ENCODE measurements at places on chromosomes 4 and X.

DNA sequence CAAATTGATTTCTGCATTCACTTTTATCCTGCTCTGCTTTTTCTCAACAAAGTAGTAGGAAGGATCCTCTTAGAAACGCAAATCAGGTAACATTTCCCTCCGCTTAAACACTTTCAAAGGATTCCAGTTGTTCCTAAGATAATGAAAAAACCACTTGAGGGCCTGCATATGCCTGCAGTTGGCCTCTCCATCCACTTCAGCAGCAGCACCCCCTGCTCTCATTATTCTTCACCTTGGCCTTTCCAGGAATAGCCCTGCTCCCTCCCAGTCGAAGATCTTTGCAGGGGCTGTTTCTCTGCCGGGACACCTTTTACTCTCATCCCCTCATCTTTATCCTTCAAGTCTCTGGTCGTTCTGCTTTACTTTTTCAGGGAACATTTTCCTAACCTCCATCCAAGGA lies 314.0 kb downstream of the INPP4B start:
- no peak for DNase-seq

DNA sequence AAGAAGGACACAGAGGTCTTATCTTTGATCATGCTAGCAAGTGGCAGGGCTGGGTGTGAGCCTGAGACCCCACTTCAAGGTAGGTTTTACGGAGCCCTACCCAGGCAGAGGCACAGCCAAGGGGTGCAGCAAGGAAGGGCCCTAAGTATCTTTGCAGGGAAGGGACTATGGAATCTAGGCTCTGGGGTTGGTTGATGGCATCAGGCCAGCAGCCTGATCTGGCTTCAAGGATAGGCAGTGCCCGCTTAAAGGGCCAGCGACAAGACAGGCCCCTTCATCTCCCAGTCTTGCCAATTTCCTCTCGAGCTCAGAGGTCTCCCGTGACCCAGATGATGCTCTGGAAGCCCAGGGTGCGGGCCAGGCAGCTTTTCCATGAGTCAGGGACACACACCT lies 5.8 kb downstream of the ABLIM2 start:
- no peak for DNase-seq

DNA sequence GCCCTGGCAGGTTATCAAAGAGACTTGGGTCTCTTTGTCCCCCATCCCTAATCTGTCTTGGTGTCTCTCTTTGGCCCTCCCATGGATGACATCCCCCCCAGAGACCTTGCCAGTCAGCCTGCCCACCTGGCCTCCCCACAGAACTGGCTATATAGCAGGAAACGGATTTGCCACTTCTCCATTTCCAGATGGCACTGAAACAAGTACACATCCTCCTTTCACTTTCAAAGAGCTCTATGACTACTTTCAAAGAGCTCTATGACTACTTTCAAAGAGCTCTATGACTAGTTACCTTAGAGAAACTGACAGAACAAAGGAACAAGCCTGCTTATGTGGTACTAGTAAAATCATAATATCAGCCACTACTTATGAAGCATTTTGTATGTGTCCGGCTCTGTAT lies 175.3 kb downstream of the MAML3 start:
- DNase-seq: peak; percentile 81

GRCh38 chr4:52926196-52926974 lies 64.3 kb downstream of the RASL11B start:
- no peak for DNase-seq

- no peak for DNase-seq
These were observed 64.3 kb downstream of the TASL start for GRCh38 chrX:30513284-30513683.

DNA sequence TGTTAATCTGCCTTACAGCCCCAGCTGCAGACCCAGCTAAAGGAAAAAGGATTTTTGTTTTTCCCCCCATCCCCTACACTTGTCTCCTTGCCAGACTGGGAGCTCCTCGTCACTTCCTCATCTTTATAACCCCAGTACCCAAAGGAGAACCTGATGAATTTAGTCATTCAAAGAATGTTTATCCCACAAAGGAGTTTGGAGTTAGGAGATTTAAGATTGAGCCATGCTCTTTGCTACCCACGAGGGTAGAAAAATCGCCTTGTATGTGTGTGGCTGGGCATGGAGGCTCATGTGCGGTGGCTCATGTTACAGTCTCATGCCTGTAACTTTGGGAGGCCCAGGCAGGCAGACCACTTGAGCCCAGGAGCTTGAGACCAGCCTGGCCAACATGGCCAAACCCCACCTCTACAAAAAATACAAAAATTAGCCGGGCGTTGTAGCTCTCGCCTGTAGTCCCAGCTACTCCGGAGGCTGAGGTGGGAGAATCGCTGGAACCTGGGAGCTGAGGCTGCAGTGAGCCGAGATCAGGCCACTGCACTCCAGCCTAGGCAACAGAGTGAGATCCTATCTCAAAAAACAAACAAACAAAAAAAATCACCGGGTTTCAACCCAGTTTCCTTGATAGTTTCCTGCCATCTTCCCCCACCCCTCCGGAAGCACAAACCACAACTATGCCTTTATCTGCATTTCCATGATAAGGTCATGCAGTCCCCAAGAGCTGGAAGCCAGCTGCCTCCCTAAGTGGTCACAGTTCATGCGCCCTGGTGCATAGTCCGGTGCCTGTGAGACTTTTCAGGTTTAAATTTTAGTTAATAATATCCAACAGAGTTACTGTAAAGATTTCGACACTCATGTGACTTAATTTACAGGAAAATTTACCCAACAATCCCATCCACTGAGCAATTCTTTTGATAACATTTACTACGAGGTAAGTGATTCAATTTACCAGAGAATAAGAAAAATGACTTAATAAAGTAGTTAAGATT lies 1.5 kb downstream of the CFAP97 start:
- DNase-seq: no peak

GRCh38 chr4:147794787-147795413 lies 63.0 kb downstream of the ARHGAP10 start:
- no peak for DNase-seq

- DNase-seq: no peak
These were observed at the start of gene GABRE for GRCh38 chrX:151974336-151975227. TSS of gene GABRE (minus strand) at chrX:151974676. CDS start at chrX:151974625, 51 bp downstream.

DNA sequence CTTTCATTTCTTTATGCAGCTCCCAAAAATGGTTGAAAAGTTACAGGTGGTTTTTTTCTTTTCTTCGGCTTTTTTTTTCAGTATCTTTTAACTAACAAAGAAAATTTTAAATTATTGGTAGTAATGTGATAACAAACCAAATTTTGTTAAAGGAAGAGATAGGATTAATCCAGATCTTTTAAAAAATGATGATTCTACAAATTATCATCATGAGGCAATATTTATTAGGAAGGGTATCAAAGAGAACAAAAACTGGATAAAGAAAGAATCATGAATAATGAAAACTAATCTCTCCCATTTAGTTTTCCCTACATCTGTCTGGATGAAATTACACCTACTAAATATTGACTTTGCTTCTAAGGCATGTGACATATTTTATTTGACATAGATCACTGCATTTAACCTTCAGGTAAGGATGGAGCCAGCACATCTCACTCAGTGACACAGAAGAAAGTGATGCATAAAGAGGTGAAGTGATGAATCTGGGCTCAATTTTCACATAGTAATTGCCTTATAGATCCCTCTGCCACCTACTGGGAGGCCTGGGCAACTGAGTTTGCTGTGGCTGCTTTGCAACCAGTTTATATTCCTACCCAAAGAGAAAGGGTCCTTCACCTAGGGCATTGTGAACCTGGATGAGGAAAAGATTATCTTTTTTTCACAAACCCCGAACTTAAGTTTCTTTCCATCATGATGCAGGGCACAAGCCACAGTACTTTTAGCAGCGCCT lies 155.6 kb downstream of the HNRNPD start:
- DNase-seq: no peak

All from spleen (tissue), 13 donors.